ENCODE measurements at places on chromosomes 5 and 9.
A peak's percentile ranks its signal among the peaks of the same experiment; 100 is the strongest.

DNA sequence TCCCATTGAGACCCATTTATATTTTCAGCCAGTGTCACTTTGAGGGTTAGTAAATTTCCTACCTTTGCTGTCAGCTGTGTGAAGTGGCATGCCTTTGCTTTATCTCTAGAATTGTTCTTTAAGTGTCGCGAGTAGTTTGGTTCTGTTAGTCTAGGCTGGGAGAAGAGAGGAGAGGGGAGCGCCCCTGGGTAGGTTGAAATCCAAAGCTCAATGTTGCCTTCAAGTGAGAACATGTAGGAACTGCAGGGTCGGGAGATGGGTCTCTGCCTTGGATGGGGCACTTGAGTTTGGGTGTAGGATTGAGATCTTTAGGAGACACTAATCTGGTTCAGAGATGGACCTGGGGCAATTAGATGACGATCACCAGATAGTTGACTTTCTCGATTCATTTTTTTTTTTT, 46.3 kb downstream of the STC2 start:
- peak; percentile 39 for DNase-seq

DNA sequence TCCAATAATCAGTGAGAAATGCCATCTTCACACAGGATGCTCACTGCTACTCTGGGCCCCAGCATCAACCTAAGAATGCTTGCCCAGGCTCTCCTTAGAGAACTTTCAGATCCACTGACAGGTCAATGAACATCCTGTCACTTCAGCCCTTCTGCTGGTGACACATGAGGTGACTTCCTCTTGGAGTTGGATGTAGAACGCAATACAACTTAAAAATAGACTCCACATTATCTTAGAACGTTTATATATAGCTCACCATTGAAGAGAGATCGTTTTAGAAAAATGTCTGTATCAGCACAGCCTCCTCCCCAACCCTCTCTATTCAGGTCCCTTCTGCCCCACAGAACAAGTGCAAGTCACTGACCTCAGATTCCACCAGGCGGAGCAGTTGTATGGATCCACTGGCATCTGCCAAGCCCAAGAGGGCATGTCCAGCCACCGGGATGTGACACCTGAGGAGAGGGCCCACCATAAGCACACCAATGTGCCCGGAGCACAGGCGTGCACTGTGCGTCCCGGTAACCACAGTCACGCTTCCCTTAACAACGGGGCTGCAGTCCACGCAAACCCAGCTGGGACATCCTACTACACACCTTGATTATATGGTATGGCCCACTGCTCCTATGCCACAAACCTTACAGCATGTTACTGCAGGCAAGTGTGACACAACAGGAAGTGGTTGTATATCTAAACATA, 2.9 kb downstream of the DPH7 start:
- DNase-seq = no peak

DNA sequence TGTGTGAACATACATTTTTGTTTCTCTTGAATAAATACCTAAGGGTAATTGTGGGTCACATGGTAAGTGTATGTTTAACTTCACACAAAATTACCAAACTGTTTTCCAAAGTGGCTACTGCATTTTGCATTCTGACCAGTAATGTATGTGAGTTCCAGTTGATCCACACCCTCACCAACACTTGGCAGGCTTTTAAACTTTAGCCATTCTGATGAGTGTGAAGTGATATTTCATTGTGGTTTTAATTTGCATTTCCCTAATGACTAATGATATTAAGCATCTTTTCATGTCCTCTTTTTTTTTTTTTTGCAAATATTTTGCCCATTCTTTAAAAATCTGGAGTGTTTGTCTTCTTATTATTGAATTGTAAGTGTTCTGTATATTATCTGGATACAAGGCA, 53.5 kb upstream of the MAST4 start:
- DNase-seq = no peak

GRCh38 chr5:133423618-133424282, 188.6 kb downstream of the FSTL4 start:
- DNase-seq = peak; percentile 9

- no peak for DNase-seq
Measured at GRCh38 chr9:114001794-114002261, 76.3 kb downstream of the AMBP start.
